Suprapubic skin (tissue), 4 donors: ENCODE measurements at places on chromosomes 5 and 9.
A peak's percentile ranks its signal among the peaks of the same experiment; 100 is the strongest.

DNA sequence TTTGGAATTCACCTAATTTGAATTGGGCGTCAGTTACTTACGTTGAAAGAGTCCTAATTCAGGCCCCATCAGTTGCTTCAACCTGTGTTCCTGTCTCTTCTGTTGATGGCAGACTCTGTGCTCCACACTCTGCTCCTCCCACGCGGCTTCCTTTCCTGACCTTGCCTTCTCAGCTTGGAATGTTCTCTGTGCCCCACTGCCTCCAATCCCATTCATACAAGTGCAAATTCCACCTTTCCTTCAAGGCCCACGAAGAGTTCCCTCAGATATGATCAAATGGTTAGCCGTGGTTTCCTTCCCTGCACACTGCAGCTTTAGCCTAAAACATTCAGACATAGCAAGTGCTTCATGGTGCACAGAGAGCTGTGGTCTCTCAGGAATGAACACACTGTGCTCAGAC, 65.7 kb downstream of the SREK1 start:
- no peak for DNase-seq

GRCh38 chr5:92505925-92506324, 1075.1 kb downstream of the NR2F1-AS1 start:
- no peak for DNase-seq

GRCh38 chr5:66875315-66875714, 279.1 kb downstream of the MAST4 start:
- DNase-seq, result no peak

DNA sequence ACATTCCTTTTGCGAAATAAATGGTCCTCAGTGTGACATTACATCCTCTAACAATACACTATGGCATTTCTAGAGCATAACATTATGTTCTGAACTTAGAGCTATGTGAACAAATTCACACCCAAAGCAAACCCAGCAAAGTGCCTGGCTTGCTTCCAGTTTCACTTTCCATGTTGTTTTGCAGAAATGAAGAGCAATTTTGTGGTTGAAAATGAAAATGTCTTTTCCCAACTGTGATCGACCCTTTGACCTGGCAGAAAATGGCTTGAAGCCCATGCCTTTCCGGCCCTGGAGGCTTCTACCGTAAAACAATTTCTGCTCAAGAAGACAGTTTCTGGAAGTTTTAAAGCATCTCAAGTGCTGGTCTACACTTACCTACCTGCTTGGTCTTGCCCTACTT, 344.7 kb upstream of the RGMB start:
- no peak for DNase-seq

DNA sequence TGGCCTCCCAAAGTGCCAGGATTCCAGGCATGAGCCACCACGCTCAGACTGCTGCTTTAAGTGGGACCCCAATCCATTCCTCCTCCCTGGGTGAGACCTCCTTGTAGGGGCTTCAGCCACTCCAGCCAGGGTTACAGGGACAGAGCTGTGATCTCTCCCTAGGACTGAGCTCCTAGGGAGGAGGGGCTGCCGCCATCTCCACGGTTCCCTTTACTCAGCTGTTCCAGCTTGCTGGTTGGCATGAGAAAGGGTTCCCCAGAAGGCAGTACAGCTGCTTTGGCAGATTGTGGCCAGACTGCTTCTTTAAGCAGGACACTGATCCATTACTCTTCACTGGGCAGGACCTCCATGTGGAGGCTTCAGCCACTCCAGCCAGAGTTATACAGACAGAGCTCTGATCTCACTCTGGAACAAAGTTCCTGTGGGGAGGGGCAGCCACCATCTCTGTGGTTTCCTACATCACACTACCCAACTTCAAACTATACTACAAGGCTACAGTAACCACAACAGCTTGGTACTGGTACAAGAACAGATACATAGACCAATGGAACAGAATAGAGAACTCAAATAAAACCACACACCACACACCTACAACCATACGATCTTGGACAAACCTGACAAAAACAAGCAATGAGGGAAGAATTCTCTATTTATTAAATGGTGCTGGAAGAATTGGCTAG, 7.2 kb downstream of the INSL6 start:
- no peak for DNase-seq

DNA sequence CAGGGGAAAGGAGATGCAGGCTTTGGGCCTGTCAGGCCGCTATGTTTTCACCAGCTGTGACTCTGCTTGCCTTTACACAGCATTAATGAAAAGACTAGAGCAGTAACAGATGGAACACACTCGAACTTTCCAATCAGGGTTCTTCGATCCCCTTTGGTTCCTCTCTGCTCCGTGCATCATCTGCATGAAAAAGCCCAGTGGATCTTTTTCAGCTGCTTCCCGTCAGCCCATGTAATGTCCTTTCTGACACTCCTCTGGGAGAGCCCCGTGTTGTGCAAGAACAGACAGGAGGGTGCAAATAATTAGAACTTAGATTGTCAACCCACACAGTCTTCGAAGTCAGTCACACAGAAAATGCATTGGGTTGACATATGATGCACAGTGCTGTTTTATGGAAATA, 448.9 kb upstream of the ZNF462 start:
- no peak for DNase-seq

DNA sequence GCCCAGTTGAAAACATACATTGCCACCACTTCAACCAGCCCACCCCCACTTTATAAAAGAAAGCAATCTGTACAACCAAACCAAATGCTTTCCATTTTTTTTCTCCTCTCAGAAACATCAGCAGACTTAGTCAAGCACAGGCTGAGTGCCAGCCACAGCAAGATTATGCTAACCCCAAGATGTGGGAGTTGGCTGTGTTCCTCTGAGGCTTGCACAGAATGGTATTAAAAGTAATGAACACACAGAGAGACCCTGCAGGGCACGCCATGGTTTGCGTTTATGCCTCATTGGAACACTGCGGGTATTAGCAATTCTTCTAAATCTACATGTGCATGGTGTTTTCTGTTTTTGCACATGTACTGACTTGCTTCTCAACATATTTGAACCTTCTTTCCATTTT, 419.9 kb upstream of the GRAMD2B start:
- DNase-seq, result peak; percentile 56

DNA sequence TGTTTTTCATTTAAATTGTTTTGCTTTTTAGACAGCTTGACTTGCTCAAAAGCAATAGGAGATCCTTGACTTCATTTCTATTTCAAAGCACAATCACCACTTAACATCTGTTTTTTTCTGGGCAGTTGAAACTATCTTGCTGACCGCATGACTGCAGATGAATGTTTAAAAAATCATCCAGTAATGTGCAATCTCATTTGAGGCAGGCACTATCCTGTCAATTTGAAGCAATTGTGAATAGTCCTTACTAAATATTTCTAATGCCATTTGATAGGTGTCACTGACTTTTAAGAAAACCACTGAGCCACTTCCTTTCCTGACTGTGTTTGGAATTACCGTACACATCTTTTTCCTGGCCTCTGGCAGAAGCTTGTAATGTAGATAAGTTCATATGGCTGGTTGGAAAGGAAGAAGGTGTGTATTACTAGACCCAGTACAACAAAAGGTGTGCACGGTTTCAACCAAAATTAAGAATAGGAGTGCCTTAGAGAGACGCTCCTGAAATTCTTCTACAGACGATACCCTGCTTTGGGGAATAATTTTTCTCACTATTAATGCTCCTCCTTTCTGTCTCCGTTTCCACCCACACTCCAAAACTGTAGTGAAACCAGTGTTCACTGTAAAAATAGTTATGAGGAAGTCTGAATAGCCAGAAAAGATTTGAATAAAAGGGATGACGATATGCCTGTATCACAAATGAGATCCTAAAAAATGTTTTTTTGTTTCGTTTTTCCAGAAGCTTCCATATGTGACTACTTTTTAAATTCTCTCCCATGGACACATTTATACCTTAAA, 136.7 kb upstream of the MOCS2 start:
- no peak for DNase-seq

DNA sequence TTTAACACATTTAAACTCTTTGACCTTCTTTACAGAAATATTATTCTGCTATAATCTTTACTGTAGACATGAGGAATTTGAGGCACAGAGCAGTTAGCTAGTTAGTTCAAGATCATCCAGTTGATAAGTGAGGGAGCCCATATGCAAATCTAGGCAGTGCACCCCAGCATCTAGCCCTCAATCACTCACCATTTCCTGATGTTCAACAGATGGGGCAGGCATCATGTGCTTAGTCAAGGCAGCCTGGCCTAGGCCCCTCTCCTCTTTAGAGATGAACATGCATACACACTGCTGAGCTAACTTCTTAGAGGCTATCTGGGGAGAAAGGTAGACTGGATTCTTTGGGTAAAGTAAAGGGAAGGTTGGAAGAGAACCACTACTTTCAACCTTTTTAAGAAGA, 206.8 kb upstream of the SLC24A2 start:
- DNase-seq, result no peak

DNA sequence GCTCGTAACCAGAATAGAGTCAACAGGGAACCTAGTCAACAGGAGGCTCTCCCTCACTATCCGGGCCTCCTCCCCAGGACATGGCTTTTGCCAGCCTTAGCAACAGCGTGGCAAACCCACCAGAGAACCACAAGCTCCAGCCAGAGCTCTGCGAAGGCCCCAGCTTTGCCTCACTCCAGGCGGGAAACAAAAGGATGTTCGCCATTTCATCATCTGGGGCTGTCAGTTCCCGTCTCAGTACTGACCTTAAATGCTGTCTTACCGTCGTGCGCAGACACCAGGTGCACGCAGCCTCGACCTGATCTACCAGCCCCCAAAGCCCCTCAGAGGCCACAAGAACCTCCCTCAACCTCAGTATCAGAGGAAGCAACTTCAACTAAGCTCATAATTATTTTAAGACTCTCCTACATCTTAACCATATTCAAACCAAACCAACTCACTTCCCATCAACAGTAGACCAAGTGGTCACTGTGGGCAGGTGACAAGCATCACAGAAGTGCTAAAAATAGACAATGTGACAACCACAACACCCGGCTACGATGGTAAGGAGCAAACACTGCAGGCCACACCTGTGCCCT, 71.4 kb downstream of the SEMA4D start:
- no peak for DNase-seq

DNA sequence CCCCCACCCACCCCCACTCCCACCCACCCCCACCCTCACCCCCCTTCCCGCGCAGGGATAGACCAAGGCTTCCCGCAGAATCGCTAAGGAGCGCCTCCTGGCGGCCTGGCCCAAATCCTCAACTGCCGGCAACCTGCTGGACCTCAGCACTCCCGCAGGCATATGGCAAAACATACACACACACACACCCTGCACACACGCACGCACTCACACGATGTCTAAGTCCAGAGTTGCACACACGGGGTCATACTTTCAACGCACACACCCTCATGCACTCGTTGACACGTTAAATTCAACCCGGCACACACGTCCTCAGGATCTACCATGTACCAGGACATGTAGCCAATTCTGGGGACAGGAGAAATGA, 1.7 kb downstream of the CPLX2 start:
- no peak for DNase-seq

- no peak for DNase-seq
Observed at GRCh38 chr9:123339666-123340510, 16.1 kb upstream of the CRB2 start.

- no peak for DNase-seq
Observed at GRCh38 chr5:135750506-135750905, 84.0 kb upstream of the SLC25A48 start.

GRCh38 chr9:120717176-120717575, 2.9 kb upstream of the MEGF9 start:
- DNase-seq, result no peak

- no peak for DNase-seq
Observed at GRCh38 chr5:111829701-111830100, 72.7 kb upstream of the NREP start.

DNA sequence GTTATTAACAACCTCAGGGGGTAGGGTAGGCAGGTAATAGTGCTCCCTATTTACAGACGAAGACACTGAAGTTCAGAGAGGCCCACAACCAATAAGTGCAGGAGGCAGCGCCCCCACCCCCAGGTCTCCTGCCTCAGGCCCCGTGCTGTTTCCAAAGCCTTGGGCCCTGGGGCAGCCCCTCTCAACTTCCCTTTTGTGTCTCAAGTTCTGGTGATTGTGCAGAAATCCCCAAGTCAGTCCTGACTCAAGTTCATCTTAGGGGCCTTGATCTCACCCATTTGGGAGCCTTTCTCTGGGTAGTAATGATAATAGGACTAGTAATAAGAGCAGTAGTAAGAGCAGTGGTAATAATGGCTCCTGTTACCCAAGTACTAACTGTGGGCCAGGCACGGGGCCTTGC, 35.5 kb upstream of the ASS1 start:
- no peak for DNase-seq

GRCh38 chr5:471750-472058, 28.7 kb downstream of the EXOC3 start:
- no peak for DNase-seq

DNA sequence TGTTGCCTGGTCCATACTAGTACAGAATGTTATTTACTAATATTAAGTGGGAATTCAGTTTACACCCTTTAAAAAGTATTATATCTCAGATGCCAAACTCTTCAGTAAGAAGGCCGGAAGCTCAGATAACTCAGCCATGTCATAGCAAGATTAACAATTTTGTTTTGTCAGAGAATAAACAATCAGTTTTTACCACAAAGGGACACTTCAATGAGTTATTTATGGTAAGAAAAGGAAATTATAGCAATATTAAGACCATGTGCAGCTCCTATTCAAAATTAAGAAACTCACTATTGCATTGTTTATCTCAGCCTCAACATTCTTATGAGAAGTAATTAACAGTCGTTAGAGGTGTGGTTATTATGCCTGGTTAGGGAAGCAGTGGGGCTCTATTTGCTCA, 13.1 kb upstream of the ARL15 start:
- DNase-seq, result no peak

- no peak for DNase-seq
Observed at GRCh38 chr5:125038477-125038876, 292.0 kb upstream of the ZNF608 start.

DNA sequence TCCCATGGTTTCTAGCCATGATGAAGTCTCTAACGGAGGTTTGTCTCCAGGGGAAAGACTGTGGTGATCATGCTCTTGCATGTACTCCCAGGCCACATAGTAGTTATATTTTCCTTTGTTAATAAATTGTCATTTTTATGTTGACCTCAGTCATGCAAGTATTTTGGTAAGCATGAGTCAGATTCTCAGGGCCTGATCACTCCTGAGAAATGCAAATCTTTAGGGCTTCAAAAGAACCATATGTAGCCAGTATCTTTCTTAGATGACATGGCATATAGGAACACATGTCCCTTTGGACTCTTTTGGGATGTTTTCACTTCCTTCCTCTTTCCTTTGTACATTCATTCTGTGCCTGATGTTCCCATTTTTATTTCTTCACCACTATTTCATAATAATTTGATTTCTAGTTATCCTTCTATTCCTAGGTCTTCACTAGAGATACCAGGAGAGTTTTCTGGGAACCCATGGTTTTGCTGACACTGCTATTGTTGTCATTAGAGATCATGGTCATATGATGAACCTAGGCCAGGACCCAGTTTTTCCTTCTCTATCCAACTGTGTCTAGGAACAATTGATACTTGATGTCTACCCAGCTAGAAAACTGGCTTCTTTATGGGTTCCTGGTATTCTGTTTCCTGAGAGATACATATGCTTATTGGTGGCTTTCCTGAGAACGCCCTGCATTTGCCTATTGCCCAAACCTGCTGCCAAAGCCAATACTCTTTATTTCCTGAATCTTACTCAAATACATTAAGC, 248.1 kb upstream of the NREP start:
- DNase-seq, result no peak
